NCI-H69 (cell line): ENCODE measurements at places on chromosomes 4 and X.
A peak's percentile ranks its signal among the peaks of the same experiment; 100 is the strongest.

DNA sequence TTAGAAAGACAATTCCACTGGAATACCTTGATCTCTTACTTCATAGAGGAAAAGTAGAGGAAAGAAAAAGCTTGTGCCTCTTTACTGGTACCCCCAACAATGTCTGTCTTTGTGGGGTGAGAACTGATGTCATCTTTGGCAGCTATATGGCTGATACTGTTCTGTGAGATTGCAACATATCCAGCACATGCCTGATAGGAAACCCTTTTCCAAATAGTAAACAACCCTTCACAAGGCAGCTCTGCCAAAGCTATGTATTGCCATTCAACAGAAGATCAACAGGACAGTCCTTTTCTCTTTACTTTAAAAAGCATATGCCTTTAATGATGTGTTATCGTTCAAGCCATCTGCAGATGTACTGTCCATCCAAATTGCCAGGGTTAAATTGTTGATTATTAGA is 105.9 kb downstream of the IL1RAPL1 start:
- DNase-seq: no peak

GRCh38 chr4:41757521-41758156 is 9.1 kb upstream of the PHOX2B start:
- no peak for DNase-seq

DNA sequence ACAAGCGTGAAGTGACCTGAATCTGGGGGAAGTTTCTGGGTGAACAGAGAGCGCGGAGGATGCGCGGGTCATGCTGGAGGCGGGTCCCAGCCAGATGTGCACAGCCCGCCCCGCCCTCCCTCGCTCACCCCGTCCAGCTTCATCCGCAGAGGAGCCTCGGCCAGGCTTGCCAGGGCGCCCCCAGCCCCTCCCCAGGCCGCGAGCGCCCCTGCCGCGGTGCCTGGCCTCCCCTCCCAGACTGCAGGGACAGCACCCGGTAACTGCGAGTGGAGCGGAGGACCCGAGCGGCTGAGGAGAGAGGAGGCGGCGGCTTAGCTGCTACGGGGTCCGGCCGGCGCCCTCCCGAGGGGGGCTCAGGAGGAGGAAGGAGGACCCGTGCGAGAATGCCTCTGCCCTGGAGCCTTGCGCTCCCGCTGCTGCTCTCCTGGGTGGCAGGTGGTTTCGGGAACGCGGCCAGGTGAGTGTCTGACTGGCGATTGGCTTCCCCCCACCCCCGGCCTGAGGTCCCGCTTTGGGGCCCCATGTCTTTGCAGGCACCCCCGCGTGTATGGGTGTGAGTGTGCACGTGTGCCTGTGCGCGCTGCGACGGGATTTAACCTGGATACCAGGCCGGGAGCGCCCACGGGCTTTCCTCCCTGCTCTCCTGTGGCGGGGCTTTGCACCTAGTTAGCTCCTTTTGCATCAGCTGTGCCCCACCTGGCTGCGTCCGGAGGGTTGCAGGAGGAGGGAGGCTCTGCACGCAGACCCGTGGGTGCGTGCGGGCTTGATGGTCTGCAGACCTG is at the start of gene EGFL6:
Gene EGFL6, plus strand, starts transcription at position 123 of the 782 bp plus-strand sequence. Its CDS starts 261 bp downstream, at position 384.
- DNase-seq: peak; percentile 56

- peak; percentile 88 for DNase-seq
Observed at GRCh38 chr4:66577922-66578321, 907.6 kb upstream of the EPHA5 start.

- DNase-seq: no peak
Observed at GRCh38 chr4:168707205-168707604, 210.4 kb downstream of the PALLD start.

DNA sequence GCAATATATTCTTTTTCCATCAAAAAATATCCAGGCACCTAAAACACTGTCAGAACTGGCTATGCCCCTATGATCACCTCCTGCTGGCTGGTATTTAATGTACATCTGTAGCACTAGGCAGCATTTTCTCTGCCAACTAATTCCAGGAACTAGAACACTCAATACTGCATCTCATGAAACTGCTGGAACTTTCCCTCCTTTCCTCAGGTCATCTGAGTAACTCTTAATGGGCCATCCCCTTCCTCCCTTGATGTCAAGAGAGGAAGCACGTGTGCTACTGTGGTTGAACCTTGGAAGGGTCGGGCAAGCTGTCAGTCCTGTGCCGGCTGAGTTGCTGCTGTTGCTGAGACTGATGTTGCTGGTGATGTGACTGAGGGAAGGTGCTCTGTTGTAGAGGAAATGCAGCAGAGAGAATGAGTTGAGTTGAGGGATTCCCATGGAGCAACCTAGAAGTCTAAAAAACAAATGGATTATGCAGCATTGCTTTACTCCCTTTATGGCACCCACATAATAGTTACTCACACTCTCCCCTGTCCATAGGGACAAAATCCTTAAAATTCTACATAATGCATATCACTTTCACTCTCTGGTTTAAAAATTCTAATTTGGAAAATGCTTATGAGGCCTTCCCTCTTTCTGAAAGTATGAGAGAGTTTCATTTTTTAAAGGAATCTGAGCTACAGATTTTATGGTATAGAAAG is 39.5 kb downstream of the TMEM165 start:
- DNase-seq: no peak

DNA sequence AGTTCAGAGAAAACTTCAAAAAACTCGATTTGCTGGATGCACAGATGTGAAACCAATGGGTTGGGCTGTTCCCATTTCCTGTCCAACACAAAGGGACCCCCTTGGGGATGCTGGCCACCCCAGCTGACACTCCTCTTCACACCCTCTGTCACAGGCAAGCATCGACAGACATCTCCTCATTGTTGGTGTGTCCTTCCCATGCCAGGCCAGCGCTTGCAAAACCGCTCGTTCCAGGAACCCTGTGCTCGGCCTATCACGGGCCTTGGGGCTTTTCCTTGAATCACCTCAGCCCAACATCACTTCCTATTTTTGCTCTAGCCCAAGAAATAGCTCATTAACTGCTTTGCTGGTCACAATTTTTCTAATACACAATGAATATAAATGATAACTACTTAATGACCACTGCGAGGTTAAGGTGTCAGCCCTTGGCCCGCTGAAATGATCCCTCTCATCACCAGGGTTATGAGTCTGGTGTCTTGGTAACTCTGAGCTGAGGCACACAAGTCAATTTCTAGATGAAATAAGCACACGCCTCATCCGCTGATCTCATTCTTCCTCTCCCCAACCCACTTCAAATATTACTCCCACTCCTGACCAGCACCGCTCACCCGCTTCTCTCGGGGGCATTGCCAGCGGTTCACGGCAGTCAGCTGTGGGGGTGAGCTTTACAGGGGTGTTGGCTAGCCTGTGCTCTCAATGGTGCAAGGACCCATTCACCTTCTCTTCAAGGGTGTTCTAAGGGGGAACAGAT is 32.3 kb downstream of the BCOR start:
- DNase-seq: no peak
